ENCODE measurements at places on chromosomes 12 and 14. TPM values are rescaled to one million over a fixed set of nuclear protein-coding genes. Genes with fewer than 3 reads are reported as not detected.

Gene ZNF740
- total RNA-seq, result 45.1 TPM

Gene ABCD2
- 2.1 TPM for total RNA-seq

Gene TAS2R50
- total RNA-seq, result 2.2 TPM

Gene ERP27
- 3.7 TPM for total RNA-seq

DNA sequence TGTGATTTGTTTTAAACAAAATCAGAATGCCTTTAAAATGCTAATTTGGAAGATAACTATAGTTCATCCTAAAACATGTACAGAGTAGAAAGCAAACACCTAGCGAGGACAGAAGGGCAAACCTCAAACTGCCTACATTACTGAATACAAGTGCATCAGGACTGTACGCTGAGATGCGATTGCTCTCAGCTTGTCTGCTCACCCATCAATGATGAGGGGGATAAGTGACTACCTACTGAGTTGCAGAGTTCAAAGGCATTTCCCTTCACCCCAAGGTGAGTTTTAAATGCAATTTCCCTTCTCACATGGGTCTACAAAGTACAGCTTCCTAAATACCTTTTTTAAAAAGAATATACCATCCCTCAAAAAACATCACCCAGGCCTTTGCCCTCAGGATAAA, 52.9 kb downstream of the PHLDA1 start:
- H3K36me3 ChIP-seq, result no peaks in the 10 kb centered on the region
- no peak for DNase-seq
- no peaks in the 10 kb centered on the region for H3K27me3 ChIP-seq
- peaks cover 12% of the 10 kb centered on the region for H3K4me1 ChIP-seq

DNA sequence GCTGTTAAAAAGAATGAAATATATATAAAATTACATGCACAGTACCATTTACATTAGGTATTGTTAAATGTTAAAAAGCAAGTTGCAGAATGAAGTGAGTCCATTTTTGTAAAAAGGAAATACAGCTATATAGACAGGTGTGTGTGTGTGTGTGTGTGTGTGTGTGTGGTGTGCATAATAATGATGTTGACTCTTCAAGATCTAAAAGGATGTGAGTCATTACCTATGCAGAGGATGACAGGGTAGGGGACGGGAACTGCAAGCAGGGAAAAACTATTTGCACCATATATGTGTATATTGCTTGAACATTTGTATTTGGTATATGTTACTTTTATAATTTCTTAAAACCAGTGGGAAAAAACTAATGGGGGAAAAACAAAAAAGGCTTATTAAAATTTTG, 3.1 kb downstream of the C14orf39 start:
- peaks cover 40% of the 10 kb centered on the region for H3K27me3 ChIP-seq
- no peak for DNase-seq
- H3K4me3 ChIP-seq, result no peak overlapping the region
- no peaks in the 10 kb centered on the region for H3K36me3 ChIP-seq

Data from spleen (tissue), 13 donors.